ENCODE measurements at places on chromosomes 16 and 17.

DNA sequence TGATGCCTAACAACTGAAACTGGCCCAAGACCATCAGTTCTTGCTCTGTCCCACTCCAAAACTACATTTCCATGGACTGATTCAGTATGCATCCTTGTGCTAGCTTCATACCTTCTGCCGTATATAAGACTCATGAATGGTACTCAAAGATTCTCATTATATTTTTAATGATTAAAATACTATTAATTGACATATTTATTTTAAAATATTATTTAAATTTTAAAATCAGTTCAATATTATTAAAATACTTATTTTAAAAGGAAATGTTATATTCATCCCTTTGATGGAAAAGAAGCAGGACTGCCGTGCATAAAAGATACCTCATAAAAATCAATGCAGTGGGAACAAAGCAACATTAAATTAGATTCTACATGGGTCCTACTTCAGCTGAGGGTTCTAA is 153.4 kb downstream of the AXIN2 start:
- no peak for DNase-seq

DNA sequence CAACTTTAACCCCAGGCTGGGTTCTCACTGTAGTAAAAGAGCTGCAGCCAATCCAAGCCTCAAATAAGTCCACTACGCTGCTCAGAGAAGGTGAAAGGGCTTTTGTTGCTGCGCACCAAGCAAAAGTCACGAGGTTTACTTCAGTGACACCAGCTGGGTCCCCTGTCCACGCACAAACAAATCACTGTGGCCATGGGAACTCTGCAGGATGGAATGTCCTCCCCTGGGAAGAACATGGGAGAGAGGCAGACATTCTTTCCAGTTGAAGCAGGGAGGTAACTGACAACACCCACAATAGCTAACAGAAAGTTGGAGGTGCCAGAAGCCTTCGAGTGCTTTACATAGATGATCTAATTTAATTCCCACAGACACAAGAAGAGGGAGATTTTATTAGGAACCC is 181.9 kb downstream of the PMP22 start:
- no peak for DNase-seq

DNA sequence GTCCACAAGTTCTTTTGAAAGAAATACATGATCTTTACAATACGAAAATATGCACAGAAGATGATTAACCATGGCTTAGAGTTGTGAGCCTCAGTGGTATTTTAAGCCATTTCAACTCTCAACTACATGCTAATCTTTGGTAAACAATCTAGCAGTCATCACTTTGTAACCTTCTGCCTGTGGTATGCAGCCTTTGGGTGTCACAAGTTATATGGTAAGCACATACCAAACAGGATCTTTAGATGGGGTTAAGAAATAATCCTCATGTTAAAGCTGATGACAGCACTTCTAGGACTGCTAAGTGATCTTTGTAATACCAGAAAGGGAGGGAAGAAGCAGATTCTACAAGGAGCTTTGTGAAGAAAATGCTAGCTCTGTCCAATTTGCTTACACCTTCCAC is 74.3 kb downstream of the CA4 start:
- DNase-seq, result no peak

DNA sequence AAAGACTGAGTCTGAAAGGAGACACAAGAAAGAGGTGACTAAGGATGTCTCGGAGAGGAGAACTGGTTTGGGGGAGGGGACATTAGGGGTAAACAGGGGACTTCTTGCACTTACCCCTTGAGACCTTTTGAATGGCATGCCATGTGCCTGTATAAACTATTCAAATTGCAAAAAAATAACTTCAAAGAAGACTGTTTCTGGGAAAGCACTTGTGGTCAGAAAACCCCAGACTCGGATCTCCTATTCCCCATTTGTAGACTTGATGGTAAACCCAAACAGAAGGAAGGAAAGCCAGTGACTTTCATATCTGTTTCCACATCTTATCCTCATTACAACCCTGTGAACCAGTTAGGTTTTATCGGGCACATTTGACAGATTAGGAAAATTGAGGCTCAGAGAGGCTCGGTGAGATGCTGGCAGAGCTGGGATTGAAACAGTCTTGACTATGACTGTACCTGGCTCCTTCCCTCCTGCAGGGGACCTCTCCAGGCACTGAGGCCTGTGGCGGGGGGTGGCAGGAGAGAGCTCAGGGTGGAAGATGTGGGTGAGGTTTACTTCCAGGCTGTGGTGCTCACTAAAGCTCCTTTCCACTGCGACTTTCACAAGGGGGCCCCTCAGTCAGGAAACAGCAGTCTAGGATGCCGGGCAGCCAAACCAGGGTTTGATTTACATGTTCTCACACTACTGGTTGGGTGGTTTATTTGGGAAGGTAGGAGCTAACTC is 30.5 kb upstream of the PLCG2 start:
- DNase-seq, result peak; percentile 50

DNA sequence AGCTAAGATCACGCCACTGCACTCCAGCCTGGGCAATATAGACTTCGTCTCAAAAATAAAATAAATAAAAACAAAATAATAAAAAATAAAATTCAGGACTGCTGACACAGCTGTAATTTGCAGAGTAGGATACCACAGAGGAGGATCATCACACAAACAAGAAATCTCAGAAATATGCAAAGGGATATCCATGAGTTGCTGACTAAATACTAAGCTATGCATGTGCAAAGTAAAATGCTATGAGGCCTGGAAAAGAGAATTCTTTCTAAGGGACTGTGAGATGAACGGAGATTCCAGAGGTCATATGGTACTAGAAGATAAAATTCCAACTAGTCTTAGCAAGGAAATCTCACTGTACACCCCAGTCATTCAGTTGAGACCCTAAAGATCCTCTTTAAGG is 74.8 kb downstream of the SLC39A11 start:
- DNase-seq, result no peak

- DNase-seq, result no peak
Observed at GRCh38 chr17:32772453-32773025, 104.4 kb downstream of the MYO1D start.

Data from inflammatory macrophage treated with lipopolysaccharide for 1 hour (primary cell).